Activated CD4-positive, alpha-beta T cell treated with anti-CD3 and anti-CD28 coated beads for 1 hour (primary cell): ENCODE measurements at places on chromosomes 11 and 22.

GRCh38 chr11:93796441-93797231 lies 12.6 kb downstream of the MED17 start:
- no peak for DNase-seq

GRCh38 chr11:79045800-79046304 lies 395.0 kb downstream of the TENM4 start:
- DNase-seq, result no peak

- no peak for DNase-seq
These were observed 2.2 kb downstream of the LAYN start for GRCh38 chr11:111542606-111543275.

- DNase-seq, result no peak
These were observed 114.1 kb downstream of the STIM1 start for GRCh38 chr11:3969613-3970012.

GRCh38 chr11:102438311-102439062 lies 14.1 kb downstream of the TMEM123 start:
- no peak for DNase-seq

- DNase-seq, result no peak
These were observed 517.4 kb downstream of the TMEM135 start for GRCh38 chr11:87555101-87555500.

GRCh38 chr11:22577854-22578253 lies 47.8 kb downstream of the FANCF start:
- DNase-seq, result no peak

- DNase-seq, result no peak
These were observed 5.6 kb downstream of the SLC35C1 start for GRCh38 chr11:45810431-45811108.

- no peak for DNase-seq
These were observed 26.4 kb downstream of the MMP13 start for GRCh38 chr11:102929166-102929565.

GRCh38 chr11:90629229-90629806 lies 406.5 kb upstream of the CHORDC1 start:
- no peak for DNase-seq

GRCh38 chr22:26054841-26055605 lies 114.2 kb upstream of the SEZ6L start:
- DNase-seq, result no peak

- DNase-seq, result no peak
These were observed 137.7 kb upstream of the DDI1 start for GRCh38 chr11:103898577-103899336.

DNA sequence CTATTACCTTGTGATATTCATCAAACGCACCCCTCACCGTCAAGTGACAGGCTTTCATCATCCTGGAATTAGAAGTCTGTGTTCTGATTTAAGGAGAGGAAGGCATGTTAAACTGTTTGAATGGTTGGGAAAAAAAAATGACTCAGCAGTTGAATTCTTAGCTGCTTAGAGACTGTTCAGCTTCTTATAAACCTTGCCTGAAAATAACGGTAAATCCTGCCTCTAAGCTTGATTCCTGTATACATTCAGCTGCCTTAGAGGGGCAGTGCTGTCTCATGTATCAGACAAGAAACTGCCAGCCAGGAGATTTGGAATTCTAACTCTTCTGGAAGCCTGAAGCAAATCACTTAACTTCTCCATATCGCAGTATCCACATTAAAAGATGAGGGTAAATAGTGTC lies 437.4 kb downstream of the JRKL start:
- no peak for DNase-seq

GRCh38 chr22:23369054-23369685 lies 188.9 kb downstream of the BCR start:
- DNase-seq, result no peak

DNA sequence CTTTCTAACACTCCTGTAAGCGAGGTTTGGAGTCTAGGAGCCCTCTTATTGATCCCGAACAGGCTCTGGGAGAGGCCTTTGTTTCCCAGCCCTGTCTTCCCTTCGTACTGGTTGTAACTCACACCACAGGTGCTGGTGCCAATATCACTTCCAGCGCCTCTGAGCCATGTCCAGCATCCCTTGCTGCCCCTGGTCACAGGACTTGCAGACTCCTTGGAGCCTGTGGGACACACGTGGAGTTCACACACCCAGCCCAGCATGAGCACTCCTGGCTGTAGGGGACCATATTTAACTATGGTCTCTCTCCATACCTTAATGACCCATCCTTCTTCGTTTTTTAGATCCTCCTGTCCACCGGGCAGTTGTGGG lies 2.2 kb downstream of the ZBTB16 start:
- DNase-seq, result no peak

- no peak for DNase-seq
These were observed 566.2 kb downstream of the MIAT start for GRCh38 chr22:27223317-27224177.

DNA sequence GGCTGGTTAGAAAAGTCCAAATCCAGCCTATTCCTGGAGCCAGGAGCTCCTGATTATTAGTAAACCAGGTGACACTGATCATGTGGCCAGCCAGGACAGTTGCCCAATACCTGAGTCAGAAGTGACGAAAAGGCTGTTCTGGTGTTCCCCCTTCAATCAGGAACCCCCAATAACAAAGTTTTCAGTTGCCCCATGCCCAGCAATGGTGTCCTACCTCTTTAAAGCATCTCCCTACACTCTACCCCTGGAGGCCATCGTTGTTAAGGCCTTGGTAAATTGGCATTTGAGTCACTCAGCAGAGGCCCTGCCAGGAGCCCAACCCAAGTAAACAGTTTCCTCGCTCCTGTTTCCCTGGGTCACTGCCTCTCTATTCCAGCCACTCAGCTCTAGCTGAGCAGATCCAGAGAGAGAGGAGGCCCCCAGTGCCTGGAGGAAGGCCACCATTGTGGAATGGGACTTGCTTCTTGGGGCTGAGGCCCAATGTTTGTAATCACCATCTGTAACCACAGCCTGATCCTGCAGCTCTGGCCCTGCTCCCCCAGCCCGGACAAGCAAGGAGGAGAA lies 25.0 kb downstream of the ARHGAP1 start:
- DNase-seq, result no peak

- no peak for DNase-seq
These were observed 2.9 kb upstream of the LMO1 start for GRCh38 chr11:8266246-8267241.

- DNase-seq, result no peak
These were observed 44.4 kb downstream of the NAT10 start for GRCh38 chr11:34149786-34150185.

DNA sequence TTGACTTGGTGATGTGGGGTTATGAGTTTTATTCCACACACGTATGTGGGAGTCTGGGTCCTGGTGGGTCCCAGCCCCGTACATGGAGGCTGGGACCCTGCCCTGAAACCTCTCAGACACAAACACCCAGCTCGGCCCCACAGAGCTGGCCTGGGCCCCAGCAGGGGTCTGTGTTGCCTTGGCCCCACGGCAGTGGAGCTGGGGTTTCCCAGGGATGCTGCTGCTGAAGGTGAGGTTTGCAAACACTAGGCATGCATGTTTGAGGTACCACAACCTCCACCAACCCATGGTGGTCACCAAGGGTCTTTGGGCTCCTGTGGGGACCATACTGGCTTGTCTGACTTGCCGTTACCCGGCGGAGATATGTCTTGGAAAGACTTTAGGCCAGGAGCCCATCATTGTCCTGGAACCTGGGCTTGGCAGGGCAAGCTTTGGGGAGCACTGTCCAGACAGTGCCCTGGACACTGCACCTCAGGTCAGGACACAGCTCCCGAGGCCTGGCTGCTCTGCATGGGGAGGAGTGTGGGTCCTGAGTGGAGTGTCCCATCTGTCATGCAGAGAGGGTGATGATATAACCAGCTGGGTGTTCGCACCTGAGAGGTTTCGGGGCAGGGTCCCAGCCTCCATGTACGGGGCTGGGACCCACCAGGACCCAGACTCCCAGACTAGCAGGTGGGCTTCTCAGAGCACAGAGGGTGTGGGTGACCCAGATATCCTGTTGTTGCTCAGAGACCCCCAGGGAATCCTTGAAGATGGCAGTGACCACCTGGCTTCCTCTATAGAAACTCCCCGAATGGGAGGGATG lies 63.3 kb downstream of the KCNQ1 start:
- peak; percentile 6 for DNase-seq

- no peak for DNase-seq
These were observed 468 bp downstream of the ZDHHC8 start for GRCh38 chr22:20131859-20132685.

GRCh38 chr11:34505874-34506273 lies 7.7 kb downstream of the ELF5 start:
- no peak for DNase-seq

GRCh38 chr22:35600476-35600875 lies 16.7 kb downstream of the MB start:
- no peak for DNase-seq

DNA sequence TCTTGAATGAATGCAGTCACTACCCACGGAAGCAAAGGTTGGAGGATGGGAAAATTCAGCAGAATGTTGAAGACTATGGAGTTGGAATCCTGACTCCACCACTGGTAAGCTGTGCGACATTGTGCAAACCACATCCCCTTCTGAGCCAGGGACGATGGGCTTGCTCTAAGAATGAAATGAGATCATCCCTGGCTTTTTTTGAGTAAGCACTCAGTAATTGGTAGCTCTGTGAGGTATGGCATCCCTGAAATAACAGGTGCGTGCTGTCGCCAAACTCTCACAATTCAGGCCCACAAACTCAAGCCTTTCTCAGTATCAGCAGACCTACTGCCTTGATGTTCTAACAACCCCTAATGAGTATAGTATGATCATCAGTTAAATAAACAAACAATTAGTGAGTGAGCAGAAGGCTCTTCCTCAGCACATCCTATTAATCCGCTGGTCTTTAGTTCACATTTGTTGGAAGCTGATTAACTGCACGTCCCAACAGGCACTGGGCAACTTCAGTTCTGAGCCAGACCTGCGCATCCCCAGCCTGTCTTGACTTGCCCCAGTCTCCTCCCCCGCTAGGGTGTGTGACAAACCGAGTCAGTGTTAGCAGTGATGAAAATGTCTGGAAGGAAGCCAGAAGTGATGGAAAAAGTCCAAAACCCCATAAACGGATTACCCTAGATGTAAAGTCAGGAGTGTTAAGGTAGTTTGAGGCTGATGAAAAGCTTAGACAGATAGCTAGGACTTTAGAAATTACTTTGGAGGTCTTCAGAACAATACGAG lies 235.5 kb downstream of the GRIK4 start:
- no peak for DNase-seq

DNA sequence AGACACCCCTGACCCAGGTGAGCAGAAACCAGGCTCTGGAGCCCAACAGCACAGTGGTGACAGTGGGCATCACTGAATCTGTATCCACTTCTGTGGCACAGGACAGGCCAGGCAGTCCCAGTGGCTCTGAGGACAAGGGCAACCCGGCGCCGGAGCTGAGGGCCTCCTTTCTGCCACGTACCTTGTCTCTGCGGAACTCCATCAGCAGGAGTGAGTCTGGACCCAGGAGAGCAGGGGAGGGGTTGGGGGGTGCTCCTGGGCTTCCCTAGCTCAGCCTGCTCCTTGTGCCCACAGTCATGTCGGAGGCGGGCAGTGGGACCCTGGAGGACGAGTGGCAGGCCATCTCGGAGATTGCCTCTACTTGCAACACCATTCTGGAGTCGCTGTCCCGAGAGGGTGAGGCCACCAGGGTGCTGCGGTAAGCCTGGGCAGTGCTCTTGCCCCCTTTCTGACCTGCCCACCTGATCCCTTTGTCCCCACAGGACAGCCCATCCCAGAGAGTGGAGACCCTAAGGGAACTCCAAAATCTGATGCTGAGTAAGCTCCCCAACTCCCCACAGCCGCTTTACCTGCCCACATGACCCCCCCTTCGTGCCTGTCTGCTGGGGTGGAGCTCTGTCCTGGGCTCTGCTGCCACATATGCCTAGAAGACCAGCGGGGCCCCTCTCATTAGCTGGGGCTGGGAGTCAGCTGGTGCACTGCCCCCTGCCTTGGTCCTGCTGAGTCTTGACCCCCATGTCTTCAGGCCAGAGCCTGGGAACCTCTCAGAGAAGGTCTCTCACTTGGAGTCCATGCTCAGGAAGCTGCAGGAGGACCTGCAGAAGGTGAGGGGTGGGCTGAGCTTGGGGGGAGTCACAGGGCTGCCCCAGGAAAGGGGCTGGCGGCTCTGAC lies 12.0 kb downstream of the SIPA1 start:
- DNase-seq, result no peak

DNA sequence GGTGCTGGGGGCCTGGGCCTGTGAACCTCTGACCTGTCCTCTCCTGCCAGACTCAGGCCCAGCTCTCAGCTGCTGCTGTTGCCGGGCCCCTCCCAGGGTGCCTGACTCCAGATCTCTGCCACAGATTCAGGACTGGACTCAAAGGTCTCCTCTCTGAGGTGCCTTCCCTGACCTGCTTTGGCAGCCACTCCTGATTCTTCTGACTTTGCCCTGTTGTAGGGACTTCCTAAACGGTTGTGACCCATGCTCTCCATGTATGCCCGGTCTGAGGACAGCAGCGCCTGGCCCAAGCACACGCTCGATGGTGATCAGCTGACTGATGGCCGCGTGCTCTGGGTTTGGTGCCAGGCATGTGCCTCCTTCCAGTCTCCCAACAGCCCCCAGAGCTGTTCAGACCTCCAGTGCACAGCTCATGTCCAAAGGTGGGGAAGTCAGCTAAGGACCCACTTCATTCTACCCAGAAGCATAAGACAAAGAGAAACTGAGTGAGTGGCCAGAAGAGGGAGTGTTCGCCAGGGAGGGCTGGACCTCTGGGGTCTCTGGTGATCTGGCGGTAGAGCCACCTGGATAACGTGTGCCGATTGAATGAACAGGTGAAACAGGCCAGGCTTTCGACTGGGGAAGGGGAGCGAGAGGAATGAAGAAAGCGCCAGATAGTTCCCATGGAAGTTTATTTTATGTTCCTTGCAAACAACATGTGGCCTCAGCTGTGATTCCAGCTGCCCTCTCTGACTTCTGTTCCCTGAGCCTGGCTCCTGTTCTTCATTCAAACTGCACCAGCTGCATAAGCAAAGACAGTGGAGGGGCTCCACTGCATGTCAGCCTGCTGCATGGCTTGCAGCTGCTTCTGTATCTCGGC lies 8.1 kb upstream of the TOP3B start:
- no peak for DNase-seq

- peak; percentile 54 for DNase-seq
These were observed at the start of gene TRIM34 for GRCh38 chr11:5624489-5625279. Gene TRIM34 (plus strand): TSS chr11:5625001. CDS start chr11:5632332, 7,331 bp downstream.

GRCh38 chr22:49829044-49829853 lies 1.6 kb upstream of the BRD1 start:
- DNase-seq, result no peak

DNA sequence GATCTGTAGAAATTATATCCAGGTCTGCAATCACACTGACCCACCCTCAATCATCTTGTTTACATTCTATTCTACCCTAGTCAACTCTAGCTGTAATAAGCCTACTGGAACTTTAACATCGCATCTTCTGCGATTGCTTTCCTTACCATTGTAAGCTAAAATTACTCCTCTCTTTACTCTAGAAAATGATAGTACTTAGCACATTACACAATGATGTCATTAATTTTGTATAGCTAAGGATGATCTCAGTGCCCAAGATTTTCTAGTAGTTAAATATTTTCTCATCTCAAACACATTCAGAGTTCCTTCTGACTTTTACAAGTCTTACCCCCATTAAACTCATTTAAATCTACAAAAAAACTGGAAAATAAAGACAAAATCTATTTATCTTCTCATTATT lies 39.6 kb upstream of the CTSC start:
- DNase-seq, result no peak
